NCI-H187 (cell line): ENCODE measurements at places on chromosomes 5 and 9.

DNA sequence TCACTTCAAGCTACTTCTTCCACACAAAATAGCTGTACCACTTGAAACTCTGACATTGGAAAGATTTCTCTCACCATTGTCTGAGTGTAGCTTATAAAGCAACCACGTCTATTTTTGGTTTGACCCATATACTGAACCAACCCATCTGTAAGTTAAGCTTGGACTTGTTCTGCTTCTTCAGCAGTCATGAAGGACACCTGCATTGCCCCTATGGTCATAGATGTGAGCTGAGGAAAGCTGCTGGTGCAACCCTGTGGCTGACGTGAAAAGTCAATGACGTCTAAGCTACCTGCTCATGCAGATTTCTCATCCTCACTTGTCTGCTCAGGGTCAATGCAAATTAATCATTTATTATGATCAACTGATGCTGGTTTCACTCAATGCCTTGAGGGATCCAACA is 417.4 kb downstream of the CETN3 start:
- no peak for DNase-seq

DNA sequence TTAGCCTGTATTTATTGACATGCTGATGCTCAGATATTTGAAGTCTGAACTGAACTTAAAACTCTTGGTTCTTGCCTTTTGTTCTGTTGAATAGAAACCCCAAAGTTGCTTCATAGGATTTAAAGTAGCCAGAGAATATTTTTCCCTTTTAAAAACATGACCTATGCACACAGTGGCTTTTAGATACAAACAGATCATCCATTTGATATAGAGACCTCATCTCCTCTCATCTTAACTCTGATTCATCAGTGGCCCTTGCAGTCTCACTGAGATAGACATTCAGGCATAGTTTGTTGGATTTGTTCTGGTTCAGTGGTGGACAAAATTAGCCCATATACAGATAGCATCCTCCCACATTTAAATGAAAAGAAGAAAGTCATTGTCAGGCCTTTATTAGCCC is 43.5 kb upstream of the PJA2 start:
- no peak for DNase-seq

DNA sequence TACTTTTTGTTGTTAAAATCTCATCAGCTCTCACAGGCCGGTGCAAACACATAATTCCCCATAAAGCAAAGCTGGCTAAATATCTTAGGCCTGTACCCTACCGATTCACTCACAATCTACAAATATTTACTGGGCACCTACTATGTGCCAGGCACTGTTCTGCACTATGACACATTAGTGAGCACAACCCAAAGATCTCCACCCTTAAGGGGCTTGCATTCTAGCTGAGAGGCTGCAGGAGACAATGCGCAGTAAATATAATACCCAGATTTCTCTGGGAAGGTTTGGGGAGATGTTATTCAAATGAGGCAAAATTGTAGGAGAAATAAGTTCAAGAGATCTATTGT is 53.7 kb downstream of the FNBP1 start:
- DNase-seq, result no peak

DNA sequence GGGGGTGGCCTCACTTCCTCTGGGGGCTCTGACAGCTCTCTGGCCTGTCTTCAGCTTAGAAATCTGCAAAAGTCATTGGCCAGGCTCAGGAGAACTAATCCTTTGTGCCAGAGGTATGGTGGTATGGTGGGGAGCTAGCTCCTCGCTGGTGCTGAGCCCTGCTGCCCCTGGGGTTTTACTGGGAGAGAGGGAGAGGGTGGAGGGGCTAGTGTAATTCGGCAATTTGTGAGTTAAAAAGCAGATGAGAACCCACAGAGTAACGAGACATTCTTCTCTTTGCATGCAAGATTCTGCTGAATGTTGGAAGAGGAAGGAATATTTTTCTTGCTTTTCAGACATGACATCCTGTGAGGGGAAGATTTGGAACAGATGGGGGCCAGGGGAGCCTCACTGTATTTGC is 65.5 kb upstream of the SPRY4 start:
- no peak for DNase-seq

- DNase-seq, result no peak
These were observed 72.6 kb downstream of the ENTREP1 start for GRCh38 chr9:69397384-69398214.

- DNase-seq, result no peak
These were observed 68.3 kb downstream of the HTR4 start for GRCh38 chr5:148585988-148586387.

DNA sequence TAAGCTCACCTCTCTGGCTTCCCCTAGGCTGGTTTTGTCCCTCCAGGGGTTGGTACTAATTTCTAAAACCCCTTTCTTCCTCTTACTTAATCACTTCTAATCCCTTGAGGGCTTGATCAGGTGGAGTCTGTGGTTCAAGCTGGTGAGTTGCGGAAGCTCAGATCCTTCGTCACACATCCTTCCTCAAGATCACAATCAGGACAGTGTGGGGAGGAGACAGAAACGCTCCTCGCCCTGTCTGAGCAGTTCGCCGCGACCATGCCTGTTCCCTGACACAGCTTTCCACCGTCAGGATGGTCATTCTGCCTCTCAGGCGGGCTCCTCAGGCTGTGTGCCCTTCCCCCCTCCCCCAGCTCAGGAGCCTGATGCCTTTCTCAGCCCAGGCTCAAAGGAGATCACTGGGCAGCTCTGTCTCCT is 24.3 kb downstream of the CPLX2 start:
- DNase-seq, result no peak

DNA sequence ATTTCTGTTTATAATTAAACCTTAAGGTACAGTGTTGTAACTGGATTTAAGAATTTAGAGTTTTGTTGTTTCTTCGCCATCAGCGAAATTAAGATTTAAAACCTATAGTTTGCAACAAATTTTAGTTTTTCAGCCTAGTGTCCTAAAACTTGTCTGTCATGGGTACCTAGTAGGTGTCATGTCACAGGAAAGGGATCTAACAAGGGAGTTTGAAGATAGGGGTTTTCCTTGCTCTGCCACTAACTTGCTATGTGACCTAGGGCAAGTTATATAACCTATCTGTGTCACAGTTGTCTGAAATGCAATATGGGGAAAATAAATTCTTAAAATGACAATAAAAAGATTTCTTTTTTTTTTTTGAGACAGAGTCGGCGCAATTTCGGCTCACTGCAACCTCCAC is 9.2 kb upstream of the ABL1 start:
- no peak for DNase-seq

- no peak for DNase-seq
These were observed 762.8 kb upstream of the GRAMD2B start for GRCh38 chr5:125660231-125660895.

DNA sequence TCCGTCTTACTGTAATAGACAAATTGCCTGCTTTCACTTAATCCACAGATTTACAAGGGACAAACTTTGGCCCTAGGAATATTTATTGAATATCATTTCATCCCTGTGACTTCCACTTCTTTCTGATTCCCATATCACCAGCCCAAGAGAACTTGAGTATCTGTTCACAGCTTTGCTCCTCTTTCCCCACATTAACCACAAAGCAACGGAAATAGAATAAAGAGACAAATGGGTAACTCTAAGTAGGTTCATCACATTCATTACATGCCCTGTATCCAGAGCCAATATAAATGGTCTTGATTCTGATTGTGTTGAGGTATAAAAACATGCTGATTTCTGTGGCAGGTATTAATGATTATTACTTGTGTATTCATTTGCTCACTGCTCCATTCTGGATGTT is 41.9 kb downstream of the TMEM252 start:
- no peak for DNase-seq

DNA sequence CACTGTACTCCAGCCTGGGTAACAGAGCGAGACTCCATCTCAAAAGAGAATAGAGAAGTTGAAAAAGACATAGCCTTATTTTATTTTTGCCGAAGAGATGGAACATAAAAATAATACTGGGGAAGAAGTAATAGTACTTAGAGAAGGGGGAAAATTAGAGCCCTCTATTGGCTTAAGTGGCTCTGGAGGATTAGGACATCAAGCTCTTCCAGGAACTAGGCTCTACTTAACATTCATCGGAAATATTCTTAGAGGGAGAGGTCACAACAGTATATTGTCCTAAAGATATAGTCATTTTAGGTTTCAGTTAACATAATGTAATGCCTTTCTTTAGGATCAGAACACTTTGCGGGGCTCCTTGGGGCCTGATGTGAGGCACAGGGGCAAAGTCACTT is 86.0 kb upstream of the PLPP1 start:
- no peak for DNase-seq

- no peak for DNase-seq
These were observed 833 bp downstream of the GAS1 start for GRCh38 chr9:86946201-86947145.

- no peak for DNase-seq
These were observed 9.1 kb upstream of the EGFLAM start for GRCh38 chr5:38249301-38249700.

GRCh38 chr9:35907711-35908503 is 1.4 kb upstream of the SPAAR start:
- DNase-seq, result peak; percentile 38
